ENCODE measurements at places on chromosomes 7 and 10.

DNA sequence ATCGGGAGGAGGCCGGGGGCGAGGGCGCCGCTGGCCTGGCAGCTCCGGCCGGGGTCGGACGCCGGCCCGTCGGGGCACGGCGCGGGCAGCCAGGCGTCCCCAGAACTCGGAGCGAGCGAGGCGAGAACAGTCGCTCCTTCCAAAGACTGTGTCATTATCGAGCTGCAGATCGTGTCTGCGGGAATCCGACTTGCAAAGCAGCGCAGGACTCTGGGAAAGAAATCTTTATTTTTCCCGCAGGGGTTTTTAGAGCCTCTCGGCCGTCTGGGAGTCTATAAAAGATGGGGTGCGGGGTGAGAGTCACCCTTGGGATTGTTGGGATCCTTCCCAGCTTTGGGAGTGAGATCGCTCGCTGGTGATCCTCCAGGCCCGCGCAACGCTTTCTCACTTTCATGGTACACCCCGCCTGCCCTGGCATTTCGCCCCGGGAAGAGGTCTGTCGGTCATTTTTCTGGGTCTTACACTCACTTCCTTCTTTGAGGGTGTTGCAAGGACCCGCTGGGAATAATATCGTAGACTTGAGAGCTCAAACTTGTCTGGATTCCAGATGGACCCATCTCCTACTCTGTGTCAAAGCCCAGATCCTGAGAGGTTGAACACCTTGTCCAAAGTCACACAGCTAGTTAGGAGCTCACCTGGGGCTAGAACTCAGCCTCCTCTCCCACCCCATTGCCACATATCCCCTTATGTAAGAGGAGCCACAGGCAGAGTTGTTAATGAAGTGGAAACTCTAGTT is 1.0 kb downstream of the UBTD1 start:
- DNase-seq = peak; percentile 82

GRCh38 chr10:112397592-112397991 is 23.7 kb downstream of the ACSL5 start:
- no peak for DNase-seq

DNA sequence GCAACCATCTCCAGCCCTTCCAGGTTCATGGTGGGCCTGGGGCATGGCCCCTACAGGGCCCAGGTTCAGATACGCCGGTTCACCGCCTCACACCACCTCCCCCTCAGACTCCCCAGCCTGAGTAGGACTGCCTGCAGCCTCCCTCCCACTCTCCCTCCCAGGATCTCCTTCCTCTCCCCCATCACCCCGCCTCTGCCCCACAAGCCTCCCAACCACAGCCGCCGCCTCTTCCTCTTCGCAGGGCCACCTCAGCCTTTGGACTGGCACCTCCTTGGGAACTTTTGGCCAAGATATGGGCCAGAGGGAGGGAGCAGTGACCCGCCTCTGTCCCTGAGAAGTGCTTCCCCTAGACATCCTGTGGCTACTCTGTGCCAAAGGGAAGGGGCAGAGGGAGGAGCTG is 9.3 kb downstream of the KCNIP2 start:
- DNase-seq = no peak

DNA sequence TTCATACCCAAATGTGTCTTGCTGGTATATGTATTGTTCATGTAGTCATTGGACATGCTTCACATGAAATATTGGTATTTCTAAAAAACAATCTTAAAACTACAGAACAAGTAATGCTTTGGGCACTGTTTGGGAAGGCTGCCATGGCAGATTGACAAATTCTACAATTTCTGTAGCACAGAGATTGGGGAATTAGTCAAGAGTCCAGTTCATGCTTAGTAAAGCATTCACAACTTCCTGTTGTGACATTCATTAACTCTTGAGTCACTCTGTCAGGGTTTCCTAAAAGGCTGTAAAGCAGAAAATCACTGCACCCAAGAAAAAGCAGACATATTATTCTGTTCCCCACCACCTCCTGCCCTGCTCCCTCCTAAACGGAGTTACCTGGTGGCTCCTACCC is 398.9 kb downstream of the PHTF2 start:
- peak; percentile 73 for DNase-seq

- DNase-seq = no peak
These were observed 214.1 kb downstream of the ADARB2 start for GRCh38 chr10:1523221-1523620.

DNA sequence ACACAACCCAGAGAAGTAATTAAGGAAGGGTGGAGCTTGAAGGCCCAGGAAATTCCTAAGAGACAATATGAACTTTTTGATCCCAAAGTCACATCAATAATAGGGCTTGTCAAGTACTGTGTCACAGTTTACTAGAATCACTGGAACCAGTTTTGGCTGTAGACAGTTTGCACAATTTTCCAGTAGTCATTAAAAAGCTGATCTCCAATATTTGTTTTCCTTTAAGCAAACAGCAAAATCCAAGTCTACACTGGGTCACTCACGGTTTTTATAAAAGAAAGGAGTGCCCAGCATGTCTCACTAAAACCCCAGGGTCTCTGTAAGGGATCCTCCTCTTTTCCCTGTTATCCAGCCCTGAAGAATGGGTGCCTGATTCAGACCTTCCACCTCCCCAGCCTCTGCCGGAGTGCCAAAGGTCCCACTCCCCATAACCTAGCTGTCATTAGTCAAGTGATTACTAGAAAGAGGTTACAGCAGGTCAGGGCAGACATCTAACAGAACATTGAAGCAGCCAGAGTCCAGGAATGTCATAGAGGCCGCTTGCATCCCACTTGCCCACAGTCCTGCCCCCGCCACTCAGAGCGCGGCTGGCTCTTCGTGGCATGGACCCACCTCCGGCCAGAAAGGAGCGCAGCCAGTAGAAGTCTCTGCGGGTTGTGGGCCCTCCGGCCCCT is 552 bp downstream of the SLC25A16 start:
- no peak for DNase-seq

- DNase-seq = no peak
These were observed 1.8 kb downstream of the LUC7L2 start for GRCh38 chr7:139361523-139361922.

DNA sequence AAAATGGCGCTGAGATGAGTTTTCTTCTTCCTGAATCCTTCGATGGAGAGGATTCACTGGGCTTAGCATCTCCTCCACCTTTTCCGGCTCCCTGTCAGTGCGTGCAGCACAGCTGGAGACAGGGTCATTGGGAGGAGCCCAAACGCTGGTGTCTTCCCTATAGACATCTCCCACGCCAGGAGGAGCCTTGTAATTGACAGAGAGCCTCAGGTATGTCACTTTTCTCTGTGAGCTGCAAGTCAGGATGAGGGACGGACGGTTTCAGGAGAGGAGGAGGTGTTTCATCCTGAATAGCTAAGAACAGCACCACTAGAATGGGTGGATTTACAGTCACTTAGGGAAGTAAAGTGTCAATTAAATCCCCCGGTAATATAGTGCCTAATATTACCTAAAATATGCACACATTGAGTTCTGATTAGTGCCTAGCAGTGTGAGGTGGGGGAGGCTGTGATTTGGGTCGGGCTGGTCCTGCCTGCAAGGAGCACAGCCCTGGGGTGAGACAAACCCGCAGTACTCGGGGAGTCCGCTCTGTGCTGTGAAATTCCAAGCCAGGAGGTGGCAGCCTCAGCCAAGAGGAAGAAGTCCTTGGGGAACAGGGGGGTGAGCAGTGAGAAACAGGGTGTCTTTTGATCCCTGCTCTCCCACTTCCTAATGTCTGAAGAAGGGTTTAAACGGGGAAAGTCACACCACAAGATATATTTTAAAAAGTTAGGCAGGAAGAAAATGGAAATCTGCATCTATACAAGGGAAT is 28.2 kb downstream of the IL15RA start:
- DNase-seq = peak; percentile 77

- DNase-seq = no peak
These were observed 18.1 kb downstream of the ERLIN1 start for GRCh38 chr10:100167553-100168312.

DNA sequence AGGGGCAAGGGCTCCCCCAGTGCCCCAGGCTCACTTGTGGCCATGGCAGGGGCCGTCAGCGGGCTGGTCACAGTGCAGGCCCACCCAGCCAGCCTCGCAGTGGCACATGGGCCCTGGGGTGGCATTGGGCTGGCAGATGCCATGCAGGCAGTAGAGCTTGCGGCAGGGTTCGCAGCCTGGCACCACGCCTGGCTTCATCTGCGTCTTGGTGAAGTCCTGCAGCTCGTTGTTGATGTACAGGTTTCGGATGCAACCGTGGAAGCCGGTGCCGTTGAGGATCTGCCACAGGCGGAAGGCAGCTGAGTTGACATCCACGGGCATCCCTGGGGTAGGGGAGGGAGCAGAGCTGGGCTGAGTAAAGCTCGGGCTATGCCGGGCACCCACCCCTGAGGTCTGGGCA is 170.6 kb downstream of the LCOR start:
- no peak for DNase-seq

- no peak for DNase-seq
These were observed 6.6 kb upstream of the OGDHL start for GRCh38 chr10:49768731-49769130.

- no peak for DNase-seq
These were observed 194.3 kb downstream of the SORCS3 start for GRCh38 chr10:104835422-104835821.

DNA sequence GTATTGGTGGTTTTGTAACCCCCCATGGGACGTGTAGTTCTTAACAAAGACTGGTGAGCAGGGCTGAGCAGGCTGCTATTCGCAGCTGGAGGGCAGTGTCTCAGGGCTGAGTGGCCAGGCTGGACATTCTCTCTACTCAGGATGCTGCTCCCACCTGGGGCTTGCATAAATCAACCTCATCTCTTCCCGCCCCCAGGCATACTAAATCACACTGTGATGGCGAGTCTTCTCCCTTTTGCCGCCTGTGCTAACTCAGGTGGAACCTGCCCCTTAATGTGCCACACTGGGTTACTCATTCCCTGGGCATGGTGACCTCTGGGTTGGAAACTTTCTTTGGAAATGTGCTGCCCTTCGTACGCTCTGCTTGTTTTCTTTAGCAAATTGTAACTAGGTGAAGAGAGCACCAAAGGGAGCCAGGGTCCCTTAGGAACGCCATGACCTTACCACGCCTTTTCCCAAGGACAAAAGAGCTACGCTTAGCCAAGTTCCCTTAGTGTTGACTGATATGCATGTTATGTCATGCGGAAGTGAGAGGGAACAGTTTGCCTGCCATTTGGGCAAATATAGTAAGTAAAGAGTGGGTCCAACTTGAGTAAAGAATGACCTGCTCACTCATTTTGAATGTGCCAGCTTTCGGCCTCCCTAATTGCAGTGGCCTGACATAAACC is 40.4 kb upstream of the COBL start:
- DNase-seq = no peak

DNA sequence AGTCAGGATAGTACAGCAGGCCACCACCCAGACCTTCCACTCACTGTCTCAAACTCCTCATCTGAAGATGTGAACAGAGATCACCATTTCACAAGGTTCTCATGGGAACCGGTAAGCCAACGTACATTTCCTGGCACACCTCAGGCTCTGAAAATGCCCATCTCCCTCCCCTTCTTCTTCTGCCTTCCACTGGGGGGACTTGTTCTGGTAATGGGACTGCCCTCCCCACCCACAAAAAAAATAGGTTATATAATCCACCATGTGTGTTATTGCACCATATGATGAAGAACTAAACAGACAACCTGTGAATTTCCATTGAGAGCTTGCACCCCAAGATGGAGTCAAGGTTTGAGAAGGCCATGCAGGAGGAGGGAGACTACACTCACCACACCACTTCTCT is 42.1 kb upstream of the IKZF1 start:
- no peak for DNase-seq

DNA sequence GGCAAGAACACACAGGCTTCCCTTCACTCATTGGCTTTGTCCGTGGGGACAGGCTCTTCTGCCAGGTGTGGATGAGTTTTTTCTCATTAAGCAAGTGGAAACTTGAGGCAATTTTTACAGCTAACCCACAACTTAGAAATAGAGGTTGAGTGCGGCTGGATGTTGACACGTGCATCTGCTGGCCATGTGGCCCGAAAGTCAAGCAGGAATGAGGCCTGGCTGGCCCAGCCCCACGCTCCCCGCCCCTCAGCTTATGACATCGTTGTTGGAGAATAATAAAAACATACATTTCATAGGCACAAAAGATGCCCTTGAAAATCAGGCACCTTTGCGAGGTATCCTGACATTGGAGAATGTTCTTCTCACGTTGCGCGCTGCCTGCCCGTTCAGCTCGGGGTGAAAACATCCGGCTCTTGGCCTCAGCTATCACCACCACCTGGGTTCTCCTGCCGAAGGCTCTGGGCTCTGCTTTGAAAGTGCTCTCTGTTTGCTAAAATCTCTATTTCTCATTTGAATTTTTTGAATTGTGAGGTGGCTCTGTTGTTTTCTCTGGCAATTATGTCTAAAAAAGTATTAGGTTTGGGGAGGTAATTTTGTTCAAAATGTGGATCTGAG is 310.7 kb downstream of the WDR37 start:
- DNase-seq = no peak

- no peak for DNase-seq
These were observed 4.8 kb upstream of the SGPL1 start for GRCh38 chr10:70810967-70811366.

DNA sequence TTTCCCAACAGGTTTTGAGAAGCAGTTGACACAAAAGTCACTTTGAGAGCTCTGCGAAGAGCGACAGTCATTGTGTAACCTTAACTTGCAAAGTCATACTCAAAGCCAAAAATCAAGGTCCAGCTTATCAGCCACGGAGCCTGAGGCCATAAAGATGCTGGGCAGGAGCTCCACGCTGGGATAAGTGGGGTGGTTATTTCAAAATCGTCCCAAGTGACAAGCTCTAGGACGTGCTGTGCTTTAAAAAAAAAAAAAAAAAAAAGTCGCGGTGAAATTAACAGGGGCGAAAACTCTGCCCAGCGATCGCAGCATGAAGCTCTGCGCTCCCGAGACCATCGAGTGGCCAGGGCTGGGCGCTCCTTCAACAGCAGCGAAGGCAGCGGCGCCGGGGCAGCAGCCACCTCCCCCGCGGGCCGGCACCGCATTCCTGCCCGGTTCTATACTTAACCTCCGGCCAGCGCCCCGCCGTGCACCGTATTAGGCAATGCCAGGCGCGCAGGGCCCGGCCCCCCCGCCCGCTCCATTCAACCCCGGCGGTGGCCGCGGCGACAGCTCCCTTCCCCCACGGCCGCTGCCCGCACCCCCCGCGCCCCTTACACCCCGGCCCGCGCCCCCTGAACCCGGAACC is 657 bp downstream of the HACD1 start:
- DNase-seq = peak; percentile 53

GRCh38 chr10:86329093-86329710 is 37.4 kb downstream of the GRID1 start:
- no peak for DNase-seq

- DNase-seq = no peak
These were observed 49.9 kb downstream of the PTEN start for GRCh38 chr10:87913156-87913921.

- no peak for DNase-seq
These were observed 34.0 kb downstream of the PPP2R2D start for GRCh38 chr10:131934769-131935168.

- peak; percentile 89 for DNase-seq
These were observed 34.4 kb downstream of the ZC3HAV1 start for GRCh38 chr7:139075031-139075652.

All from cardiac fibroblast (primary cell).